ENCODE measurements at places on chromosomes 5 and 9. TPM values are rescaled to one million over a fixed set of nuclear protein-coding genes. Genes with fewer than 3 reads are reported as not detected.

Gene IRGM
- 0.39 TPM for total RNA-seq

- DNase-seq: no peak
Measured at GRCh38 chr5:180178531-180179441, 30.2 kb downstream of the RASGEF1C start.

GRCh38 chr9:7756088-7756487, 43.5 kb downstream of the DMAC1 start:
- no peak for DNase-seq

- no peak for DNase-seq
Measured at GRCh38 chr9:121658166-121658565, 6.7 kb downstream of the DAB2IP start.

GRCh38 chr9:83285445-83286225, 222.7 kb upstream of the RASEF start:
- DNase-seq: no peak

Data from skin of body (tissue), 3 donors.